ENCODE measurements at places on chromosomes 6 and 20. TPM values are rescaled to one million over a fixed set of nuclear protein-coding genes. Genes with fewer than 3 reads are reported as not detected.

Gene NOX3
- total RNA-seq = not detected

DNA sequence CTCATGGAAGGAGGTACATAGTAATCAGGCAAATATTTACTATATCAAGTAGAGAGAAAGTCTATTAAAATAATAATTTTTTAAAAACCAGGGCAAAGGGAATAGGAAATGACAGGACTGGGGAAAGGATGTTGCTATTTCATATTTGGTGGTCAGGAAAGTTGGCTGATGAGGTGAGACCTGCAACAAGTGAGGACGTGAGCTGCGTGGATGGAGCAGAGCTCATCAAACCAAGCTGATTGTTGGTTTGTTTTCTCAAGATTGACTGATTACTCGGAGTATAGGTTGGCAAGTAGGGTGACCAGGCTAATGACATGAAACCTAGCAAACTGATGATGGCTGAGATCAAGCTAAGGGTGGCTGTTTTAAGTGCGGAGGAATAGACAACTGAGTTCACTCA is 6.0 kb downstream of the GJA1 start:
- DNase-seq = no peak

DNA sequence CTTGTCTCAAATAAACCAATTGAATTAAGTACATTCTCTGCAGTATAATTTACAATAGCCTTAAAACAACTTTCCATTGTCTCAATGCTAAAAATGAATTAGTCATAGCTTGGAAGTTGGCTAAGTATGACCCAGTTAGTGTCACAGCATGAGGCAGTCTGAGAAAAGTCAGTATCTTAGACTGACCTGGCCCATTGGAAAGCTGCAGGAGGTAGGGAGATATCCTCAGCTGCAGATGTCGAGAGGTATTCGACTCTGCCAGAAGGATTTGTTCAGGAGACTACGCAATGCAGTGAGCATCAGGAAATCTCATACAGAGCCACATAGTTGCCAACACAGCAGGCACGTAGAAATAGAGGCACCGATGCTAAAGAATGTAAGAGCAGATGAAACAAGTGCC is 350.9 kb upstream of the NRSN1 start:
- no peak for DNase-seq

DNA sequence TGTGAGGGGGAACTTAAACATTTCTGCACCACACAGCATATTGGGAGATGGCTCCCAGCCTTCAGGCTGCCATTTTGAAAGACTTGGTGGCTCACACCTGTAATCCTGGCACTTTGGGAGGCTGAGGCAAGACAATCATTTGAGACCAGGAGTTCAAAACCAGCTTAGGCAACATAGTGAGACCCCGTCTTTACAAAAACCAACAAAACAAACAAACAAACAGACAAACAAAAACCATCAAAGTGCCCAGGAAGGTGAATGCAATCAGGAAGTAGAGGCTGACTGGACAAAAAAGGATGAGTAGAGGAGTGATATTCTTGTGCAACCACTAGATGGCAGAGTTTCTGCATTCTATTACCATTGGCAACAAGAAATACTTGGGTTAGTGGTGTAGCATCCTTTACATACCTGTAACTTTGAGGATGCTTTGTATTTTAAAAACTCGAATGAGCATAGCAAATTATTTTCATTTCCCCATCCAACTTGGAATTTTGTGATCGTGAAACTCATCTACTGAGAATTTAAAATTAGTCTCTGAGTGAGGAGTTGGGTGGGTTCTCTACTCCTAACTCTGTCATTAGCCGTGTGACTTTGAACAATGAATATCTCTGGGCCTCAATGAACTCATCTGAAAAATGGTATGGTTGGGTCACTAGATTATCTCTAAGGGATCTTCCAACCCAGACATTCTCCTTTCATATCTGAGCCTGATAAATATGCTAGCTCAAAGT is 84.4 kb downstream of the CRYBG1 start:
- peak; percentile 15 for DNase-seq

- DNase-seq = no peak
Measured at GRCh38 chr6:139944976-139945375, 570.5 kb upstream of the CITED2 start.

DNA sequence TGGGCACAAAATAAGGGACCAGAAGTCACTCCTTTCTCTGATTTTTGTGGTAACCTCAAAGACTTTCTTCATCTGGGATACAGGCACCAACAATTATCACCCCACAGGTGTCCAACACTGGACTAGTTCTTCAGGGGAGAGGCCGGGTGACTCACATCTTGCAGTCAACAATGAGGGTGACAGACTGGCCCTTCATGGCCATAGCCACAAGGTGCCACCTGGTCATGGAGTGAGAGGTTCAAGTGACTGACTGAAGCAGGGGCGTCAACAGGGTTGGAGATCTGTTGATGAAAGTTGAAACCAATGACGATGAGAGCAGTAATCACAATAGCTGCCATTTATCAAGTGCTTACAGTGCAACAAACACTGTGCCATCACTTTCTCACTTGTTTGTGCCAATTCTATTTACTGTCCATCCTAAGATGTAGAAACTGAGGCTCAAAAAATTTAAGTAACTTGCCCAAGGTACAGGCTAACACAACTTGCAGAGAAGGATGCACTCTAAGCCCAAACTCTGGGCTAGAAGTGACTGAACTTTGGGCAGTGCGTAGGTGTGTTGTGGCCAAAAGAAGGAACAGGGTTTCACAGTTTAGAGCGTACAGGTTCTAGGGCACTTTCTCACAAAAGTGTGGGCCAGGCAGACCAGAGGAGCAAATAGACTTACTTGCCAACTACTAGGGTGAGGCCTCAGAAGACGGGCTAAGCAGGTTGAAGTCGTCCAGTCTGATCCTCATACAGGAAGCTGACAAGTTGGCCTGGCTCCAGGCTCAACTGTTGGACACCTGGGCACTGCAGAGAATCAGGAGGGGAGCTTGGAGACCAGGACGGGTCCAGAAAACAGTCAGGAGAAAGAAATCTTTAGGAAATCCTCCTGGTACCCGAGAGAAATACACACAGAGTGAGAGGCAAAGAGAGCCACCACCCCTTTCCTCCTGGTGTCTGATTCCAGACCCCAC is 30.4 kb downstream of the HLA-DPB1 start:
- DNase-seq = no peak

GRCh38 chr6:50831186-50831585 is 12.5 kb downstream of the TFAP2B start:
- DNase-seq = no peak

GRCh38 chr6:142740449-142740848 is 204.5 kb downstream of the HIVEP2 start:
- no peak for DNase-seq

DNA sequence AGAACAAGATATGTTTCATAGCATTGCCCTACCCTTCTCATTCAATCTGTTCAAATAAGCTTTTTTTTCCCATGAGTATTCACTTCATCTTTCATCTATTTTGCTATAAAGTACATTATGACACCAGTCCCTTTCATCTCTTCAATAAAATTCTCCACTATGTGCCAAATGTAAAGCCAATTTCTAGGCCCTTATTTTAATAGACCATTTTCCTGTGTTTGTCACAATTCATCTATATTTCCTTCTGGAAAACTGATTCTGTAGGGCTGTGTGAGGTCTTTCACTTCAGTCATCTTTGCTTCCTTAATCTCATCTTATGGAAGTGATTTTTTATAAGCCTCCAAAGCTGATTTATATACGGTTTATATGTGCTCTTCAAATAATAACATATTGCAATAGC is 992.4 kb upstream of the EYS start:
- no peak for DNase-seq

- DNase-seq = no peak
Measured at GRCh38 chr6:21836277-21836676, 242.7 kb downstream of the SOX4 start.

Measured in pulmonary artery endothelial cell (primary cell).